ENCODE measurements at places on chromosomes 7 and 10.
A peak's percentile ranks its signal among the peaks of the same experiment; 100 is the strongest.

- DNase-seq: no peak
Observed at GRCh38 chr7:51045319-51046102, 262.8 kb upstream of the GRB10 start.

DNA sequence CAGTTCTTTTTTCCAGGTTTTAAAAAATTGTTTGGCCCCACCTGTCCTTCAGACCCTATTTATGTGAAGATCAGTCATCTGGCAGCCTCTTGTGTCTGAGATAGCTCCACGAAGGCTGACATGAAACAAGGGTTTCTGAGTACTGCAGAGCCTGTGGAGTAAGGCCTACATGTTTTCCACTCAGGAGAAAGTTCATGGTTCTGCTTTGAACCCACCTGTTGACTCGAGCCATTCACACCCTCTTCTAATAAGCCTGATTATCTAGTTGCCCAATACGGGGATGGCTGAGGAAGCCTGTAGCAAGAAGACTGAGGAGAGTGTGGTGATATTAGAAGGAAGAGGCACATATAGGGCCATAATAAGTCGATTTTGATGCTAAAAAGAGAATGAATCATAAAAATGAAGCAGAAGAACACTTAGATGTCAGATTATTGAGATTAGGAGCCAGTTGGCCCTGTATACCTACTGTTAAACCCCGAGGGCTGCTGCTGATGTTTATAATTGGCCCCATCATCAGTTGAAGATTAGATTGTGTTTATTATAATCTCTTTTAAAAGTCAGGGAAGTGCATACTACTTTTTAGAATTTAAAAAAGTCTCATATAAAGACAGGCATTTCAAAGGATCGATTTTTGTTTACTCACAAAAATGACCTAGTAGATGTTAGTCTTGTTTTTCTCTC lies 109.4 kb downstream of the CDK14 start:
- DNase-seq: no peak

- no peak for DNase-seq
Observed at GRCh38 chr10:119737823-119738222, 12.0 kb downstream of the INPP5F start.

GRCh38 chr7:141301544-141301943 lies 227.7 kb downstream of the TMEM178B start:
- no peak for DNase-seq

DNA sequence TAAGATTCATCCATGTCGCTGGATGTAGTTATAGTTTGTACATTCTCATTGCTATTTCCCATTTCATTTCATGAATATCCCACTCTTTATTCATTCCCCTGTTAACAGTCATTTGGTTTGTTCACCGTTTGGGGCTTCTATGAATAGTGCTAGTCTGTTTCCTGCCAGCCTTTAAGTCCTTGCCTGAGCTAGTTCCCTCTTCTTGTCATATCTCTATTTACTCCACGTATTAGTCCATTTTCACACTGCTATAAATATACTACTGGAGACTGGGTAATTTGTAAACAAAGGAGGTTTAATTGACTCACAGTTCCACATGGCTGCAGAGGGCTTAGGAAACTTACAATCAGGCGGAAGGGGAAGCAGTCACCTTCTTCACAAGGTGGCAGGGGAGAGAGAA lies 56.2 kb downstream of the PLCE1 start:
- DNase-seq: no peak

DNA sequence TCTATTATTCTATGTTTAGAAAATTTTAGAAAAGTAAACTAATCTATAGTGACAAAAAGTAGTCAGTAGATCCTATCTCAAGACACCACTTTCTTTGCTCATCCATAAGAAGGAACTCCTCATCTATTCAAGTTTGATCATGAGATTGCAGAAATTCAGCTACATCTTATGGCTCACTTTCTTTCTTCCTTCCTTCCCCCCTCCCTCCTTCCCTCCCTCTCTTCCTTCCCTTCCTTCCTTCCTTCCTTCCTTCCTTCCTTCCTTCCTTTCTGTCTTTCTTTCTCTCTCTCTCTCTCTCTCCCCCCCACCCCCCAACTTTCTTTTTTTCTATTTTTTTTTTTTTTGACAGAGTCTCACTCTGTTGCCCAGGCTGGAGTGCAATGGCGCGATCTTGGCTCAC lies 35.3 kb upstream of the SRPK2 start:
- no peak for DNase-seq

DNA sequence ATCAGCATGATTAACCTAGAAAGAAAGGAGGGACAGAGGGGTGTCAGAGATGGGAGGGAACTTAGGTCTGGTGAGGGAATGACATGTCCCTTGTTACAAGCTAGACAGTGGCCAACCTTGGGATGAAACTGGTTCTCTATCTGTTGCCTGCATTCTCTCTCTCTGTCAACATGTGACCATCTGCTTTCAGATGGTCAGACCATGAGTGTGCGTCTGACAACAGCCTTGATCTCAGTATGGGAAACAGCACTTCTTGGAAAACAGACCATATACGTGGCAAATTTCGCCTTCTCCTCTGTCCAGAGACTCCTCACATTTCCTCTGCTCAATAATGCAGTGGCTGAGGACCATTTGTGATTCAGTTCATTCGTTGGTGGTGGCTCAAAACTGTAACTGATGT lies 845.9 kb downstream of the TYW1 start:
- no peak for DNase-seq

DNA sequence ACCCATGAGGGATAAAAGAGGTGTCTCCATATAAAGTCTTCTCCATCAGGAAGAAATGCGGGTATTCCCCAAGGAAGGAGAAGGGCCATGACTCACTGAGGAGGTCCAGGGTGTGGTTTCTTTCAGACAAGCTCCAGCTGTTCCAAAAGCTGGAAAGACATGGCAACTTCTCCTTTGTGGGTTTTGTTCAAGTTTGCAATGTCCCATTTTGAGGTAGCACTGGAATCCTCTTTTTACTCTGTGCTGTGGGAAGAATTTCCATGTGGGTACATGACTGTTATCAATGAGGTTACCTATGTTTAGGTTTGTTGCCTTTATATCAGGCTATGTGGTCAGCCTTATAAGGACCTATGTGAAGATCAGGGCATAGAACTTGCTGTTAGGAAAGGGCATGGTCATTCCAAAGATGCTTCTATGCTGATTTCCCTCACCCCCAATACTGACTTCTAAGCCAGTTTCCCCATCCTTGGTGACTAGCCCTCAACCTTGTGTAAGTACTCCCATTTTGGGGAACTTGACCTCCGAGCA lies 697.5 kb downstream of the INHBA start:
- no peak for DNase-seq

- no peak for DNase-seq
Observed at GRCh38 chr10:129322933-129323820, 143.9 kb upstream of the MGMT start.

GRCh38 chr7:70477036-70478010 lies 654.6 kb upstream of the GALNT17 start:
- no peak for DNase-seq

DNA sequence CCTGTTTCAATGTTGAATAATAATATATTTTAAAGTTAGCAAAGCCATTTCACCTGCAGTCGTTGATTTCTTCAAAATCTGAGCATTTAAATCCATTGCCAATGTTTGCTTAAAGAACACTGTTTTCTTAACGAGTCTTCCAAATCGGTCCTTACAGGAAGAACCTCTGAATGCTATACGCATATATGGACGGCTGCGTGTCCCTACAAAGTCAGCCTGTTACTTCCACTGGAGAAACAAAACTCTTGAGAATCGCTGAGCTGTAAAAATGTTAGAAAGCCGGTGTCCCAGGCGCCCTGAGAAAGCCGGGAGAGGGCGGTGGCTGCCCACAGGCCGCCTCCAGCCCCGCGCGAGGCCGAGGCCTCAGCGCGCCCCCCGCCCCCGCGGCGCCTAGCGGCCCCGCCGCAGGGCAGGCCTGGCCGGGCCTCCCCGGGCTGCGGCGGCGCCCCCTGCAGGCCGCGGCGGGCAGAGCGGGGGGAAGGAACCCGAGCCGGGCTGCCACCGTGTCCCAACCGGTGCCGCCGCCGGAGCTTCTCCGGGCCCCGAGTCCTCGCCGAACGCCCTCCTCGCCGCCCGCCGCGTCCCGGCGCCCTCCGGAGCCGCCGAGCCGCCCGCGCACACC lies at the start of gene FHIP2A:
FHIP2A (plus strand) TSS at position 488 of the 622 bp plus-strand sequence. CDS start 299 bp downstream, outside the sequence.
- DNase-seq: peak; percentile 79

- DNase-seq: no peak
Observed at GRCh38 chr7:128123291-128124037, 92.2 kb upstream of the LRRC4 start.

DNA sequence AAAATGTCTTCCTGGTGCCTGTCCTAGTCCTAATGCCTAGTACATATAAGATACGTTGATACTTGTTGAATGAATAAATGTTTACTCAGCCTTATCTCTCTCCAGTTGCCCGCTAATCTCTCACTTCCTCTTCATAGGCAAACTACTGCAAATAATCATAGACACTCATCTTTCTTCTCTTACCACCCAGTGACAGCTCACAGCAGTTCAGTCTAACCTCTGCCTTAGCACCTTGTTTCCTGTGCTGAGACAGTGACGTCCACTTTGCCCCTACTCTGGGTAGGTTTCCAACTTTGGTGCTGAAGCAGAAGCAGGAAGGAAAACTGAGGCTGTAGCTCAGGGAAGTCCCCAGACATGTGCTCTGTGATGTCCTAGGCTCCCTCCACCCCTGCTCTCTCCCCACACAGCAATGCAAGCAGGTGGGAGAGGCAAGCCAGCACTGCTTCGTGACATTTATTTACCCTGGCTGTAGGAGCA lies 45.5 kb upstream of the RHOBTB1 start:
- no peak for DNase-seq

- DNase-seq: no peak
Observed at GRCh38 chr10:126663880-126664279, 6.6 kb downstream of the C10orf90 start.

GRCh38 chr7:42174391-42174912 lies 62.6 kb downstream of the GLI3 start:
- no peak for DNase-seq

GRCh38 chr7:129707910-129708499 lies 96.5 kb downstream of the NRF1 start:
- DNase-seq: no peak

GRCh38 chr7:30994206-30995100 lies 30.7 kb downstream of the GHRHR start:
- DNase-seq: no peak

DNA sequence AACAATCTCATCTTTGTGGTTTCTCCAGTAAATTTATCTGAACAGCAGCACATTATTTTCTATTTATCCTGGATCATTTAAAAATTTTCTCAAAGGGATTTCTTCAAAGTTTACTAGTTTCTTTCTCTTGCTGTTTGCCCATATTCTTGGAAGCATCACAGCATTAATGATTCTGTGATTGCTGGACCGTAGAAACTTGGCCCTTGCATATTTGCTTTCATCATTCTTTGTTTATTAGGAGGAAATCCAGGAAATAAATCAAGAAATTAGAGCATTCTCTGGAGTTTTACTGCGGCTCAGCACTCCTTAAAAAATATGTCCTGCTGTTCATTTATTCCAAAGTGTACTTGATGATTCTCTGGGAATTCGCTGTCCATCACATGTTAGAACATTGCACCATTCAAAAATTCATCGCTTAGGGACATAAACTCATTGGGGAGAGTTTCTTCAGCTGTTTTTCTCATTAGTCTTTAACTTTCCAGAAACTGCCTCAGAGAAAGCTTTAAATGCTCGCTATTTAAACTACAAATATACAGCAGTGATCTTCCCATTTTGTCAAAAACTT lies 264.0 kb upstream of the CDC14C start:
- DNase-seq: no peak

DNA sequence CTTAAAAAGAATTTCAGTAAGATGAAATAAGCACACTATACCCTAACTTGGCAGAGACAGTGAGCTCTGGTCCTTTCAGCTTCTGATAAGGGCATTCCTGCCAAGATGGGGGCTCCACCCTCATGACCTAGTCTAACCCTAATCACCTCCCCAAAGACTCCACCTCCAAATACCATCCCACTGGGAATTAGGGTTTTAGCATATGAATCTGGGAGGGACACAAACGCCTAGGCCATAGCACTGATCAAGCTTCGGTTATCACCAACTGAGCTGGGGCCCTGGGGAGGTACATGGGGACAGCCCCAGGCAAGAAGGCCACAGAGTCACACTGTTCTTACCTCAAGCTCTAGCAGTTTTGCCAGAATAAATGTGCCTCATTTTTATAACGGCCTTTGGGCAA lies 31.4 kb downstream of the PALS2 start:
- no peak for DNase-seq

- DNase-seq: no peak
Observed at GRCh38 chr7:86339051-86339450, 304.7 kb upstream of the GRM3 start.

GRCh38 chr7:98617051-98617959 lies at the start of gene NPTX2:
Gene NPTX2 (plus strand): TSS chr7:98617285. CDS start chr7:98617462, 177 bp downstream.
- DNase-seq: no peak

DNA sequence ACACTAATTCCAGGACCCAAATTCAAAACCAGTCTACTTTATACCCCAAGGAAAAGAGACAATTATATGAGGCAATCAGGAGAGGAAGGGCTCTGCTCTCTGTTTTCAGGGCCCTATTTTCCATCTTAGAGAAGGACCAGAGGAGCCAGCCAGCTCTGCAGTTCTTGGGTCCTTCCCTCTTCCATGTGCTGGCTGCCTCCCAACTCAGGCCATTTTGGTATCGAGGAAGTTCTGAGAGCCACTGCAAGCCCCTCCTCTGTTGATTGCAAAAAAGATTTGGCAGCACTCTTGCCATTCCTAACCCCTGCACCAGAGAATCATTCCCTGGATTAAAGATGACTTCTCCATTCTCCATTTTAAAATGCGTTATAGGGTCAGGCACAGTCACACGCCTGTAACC lies 151.2 kb downstream of the AOAH start:
- no peak for DNase-seq

GRCh38 chr7:88638583-88638982 lies 120.9 kb upstream of the ZNF804B start:
- no peak for DNase-seq

GRCh38 chr7:81684514-81685269 lies 85.2 kb downstream of the HGF start:
- no peak for DNase-seq

DNA sequence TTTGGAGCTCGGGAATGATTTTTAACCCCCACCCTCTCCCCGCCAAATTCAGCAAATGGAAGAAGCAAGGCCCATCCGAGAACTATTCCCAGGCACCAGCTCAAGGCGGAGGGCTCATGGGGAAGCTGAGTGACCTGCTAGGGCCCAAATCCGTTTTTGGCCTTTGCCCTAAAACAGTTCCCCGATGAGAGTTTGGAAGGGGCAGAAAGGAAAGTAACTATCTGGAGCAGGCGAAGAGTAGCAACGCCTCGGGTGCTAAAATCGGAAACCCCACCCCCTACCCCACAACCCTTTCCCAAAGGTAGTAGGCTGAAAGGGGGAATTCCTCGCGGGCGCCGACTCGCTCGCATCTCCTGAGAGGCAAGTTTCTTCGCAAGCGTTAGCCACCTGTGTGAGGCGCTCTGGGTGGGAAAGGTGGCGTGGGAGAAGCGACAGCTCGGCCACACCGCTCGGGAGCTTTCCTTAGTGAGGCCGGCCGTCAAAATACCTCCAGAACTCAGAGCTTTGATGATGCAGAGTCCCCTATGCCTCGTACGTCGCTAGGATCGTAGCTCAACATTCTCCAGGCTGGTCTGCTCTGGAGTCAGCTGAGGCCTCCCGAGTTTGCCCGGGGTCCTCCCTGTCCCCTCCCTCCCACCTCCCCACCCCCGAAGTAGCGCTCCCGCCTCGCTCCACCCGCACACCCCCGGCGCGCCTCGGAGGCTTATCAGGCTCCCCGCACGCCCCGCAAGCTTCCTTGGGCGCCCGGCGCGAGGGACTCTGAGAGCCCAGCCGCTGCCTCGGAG lies 642 bp upstream of the PRKG1 start:
- no peak for DNase-seq

- DNase-seq: peak; percentile 25
Observed at GRCh38 chr10:132654708-132655661, 117.4 kb downstream of the INPP5A start.

All from activated T-helper 1 cell treated with Interleukin-2 at 50 U/mL for 16 hours (primary cell).